Nephron progenitor cell (in vitro differentiated cells): ENCODE measurements at places on chromosomes 6 and 20.
A peak's percentile ranks its signal among the peaks of the same experiment; 100 is the strongest.

DNA sequence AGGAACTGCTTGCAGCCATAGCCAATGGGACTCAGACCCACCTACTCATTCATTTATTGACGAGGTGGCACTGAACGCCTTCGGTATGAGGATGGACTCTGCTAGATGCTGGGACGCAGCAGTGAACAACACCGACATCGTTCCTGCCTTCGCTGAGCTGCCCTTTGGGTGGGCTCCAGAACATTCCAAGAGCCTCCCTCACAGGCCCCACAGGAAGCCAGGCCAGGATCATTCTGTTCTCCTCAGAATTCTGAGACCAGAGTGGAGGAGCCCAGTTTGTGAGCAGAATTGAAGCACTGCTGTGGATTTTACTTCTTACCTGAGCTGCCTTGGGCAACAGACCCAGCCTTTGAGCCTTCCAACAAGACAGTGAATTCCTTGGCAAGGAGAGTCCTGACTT is 82.1 kb downstream of the KCNB1 start:
- DNase-seq, result no peak

DNA sequence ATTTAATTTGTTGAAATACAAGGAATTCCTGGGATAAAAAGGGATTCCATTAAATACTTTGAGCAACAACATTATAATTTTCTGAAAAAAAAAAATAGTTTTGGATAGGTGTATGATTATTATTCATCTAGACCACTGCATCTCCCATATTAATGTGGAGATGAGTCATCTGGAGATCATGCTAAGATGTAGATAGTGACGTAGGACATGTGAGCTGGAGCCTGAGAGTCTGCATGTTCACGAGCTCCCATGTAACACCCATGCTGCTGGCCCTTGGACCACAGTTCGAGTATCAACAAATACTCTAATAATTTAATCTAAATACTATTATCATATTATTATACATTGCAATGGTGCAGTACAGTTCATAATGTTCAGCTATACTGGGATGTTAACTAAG is 91.6 kb downstream of the EPM2A start:
- DNase-seq, result no peak

DNA sequence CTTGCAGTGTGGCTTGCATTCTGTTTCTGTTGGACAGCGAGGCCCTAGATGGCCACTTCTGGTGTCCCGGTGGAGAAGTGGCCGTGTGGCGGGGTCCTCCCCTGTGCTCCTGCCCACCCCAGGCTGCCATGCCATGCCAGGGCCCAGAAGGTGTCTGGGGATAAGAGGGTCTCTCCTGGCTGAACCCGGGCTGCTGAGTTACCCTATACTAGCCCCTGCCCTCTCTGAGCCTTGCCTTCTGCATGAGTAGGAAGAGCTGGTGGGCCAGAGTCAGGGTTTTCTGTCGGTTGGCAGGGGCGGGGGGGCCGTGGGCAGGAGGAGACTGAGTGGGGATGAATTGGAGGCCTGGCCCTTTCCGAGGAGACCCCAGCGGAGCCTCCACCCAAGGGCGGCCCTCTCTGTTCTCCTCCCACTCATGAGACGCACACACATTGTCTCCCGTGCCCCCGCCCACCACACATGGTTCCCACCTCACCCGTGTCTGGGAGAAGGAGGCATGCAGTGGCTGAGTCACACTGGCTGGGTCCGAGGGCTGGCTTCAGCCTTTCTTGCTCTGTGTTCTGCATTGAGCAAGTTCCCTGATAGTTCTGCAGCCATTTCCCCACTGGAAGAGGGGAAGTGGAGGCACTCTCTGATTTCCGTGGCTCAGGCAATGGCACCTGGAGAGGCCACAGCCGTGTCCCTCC is 24.6 kb downstream of the VSTM2L start:
- DNase-seq, result no peak

GRCh38 chr6:105821777-105822176 is 264.4 kb upstream of the PRDM1 start:
- no peak for DNase-seq

- no peak for DNase-seq
Observed at GRCh38 chr6:30612213-30612612, 4.8 kb downstream of the PPP1R10 start.

- no peak for DNase-seq
Observed at GRCh38 chr20:47124181-47124717, 229.6 kb downstream of the EYA2 start.

DNA sequence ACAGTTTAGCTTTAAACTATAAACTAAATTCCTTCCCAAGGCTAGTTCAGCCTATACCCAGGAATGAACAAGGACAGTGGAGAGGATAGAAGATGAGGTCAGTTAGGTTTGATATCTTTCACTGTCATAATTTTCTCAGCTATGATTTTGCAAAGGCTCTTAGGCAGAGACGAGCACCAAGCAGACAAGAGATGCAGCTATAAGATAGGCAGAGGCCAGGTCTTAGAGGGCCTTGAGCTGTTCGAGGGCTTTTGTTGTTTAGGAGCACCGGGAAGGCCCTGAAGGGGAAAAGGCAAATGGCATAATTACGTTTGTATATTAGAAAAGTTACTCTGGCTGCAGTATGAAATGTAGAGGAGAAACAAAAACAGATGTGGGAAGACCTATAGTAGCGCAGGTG is 59.8 kb downstream of the DOP1A start:
- no peak for DNase-seq

- DNase-seq, result no peak
Observed at GRCh38 chr6:119327810-119328209, 21.8 kb downstream of the MAN1A1 start.

DNA sequence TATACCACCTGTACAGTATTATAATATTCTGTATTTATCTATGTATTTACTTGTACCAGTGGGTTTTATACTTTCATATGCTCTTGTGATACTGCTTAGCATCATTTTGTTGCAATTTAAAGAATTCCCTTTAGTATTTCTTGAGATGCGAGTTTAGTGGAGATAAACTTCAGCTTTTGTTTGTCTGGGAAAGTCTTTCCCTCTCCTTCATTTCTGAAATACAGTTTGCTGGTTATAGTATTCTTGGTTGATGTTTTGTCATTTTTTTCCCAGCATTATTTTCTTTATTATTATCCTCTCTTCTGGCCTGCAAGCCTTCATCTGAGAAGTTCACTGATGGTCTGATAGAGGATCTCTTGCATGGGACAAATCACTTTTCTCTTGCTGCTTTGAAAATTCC is 136.6 kb upstream of the MCHR2 start:
- no peak for DNase-seq

DNA sequence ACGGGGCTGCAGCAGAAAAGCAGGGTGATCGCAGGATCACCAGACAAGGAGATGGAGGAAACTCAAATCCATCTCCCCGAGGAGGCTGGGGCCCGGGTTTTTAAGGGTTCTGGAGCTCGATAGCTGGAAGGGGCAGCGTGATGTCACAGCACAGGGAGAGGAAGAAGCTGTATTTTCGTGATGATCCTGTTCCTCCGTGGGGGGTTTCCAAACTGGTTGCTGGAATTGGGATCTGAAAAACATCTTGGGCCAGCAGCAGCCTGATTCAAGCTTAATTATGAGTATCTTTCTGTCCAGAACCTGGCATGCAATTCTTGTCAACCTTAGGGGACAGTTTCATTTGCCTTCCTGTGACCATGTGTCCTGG is 4.1 kb downstream of the CST7 start:
- no peak for DNase-seq

GRCh38 chr6:43972179-43972912 is 154.9 kb downstream of the MRPL14 start:
- DNase-seq, result no peak

DNA sequence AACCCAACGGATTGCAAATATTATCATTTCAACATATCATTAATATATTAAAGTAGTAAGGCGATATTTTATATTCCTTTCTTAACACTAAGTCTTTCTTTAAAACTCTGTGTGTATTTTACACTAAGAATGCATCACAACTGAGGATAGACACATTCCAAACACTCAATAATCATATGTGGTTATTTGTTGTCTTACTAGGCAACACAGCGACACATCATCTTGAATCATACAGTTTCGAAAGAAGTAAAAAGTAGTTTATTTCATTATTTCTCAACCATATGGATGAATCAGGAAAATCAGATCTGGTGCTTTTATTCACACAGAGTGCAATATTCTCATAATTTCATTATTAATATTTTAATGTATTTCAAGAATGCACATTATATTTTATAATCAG is 662.4 kb downstream of the EPHA7 start:
- DNase-seq, result no peak

DNA sequence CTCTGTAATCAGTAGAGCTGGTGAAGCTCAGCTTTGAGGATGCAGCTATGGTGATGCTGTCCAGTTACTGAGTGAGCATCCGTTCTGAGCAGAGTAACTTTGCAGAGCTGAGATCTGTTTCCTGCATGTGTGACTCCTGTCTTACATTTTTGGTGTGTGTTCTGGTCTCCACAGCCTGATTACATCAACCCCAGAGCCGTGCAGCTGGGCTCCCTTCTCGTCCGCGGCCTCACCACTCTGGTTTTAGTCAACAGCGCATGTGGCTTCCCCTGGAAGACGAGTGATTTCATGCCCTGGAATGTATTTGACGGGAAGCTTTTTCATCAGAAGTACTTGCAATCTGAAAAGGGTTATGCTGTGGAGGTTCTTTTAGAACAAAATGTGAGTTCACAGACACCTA is 81.6 kb downstream of the FAM120B start:
- DNase-seq, result no peak

DNA sequence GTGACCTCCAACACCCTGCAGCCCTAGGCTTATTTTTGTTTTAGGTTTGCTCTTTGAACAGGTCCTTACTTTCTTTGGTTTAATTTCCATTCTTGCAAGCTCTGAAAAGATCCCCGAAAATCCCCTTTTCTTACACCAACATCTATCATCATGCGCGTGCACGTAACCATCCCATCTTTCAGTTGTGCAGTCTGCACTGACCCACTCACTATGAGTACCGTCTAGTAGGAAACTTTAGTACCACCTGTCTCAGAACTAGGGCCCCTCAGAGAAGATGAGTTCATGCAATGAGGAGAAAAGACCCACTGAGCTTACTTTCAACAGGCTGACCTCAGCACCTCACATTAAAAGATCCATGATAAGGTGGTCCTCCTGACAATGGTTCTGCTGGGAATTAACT is 120.6 kb upstream of the AGPAT4 start:
- DNase-seq, result no peak

DNA sequence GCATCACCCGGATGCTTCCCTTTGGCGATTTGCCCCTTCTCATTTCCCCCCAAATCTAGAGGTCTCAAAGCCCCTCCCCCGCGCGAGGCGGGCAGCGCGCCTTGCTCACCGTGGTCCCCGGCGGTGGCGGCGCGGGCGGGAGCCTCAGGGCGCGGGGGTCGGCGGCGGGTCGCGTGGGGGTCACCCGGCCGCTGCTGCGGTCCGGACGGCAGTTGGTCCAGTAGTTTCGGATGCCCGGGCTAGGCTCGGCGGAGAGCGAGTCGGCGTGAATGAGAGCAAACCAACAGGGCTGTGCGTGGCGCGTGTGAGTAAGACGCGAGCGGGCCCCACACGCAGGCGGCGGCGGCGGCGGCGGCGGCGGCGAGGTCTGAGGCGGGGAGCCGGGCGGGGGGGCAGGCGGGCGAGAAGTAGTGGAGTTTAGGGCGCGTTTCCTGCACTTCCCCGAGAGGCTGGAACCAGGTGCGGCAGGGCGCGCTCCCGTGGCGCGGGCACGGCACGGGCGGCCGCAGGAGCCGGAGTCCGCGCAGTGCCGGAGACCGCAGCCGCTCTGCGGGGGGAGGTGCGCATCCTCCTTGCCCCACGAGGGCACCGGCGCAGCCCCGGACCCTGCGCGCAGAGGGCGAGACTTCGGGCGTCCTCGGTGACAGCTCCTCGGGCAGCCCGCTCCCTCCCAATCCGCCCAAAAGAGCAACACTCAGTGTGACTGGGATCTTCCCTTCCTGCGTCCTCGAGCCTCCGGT is 567 bp downstream of the HS3ST5 start:
- DNase-seq, result peak; percentile 64

DNA sequence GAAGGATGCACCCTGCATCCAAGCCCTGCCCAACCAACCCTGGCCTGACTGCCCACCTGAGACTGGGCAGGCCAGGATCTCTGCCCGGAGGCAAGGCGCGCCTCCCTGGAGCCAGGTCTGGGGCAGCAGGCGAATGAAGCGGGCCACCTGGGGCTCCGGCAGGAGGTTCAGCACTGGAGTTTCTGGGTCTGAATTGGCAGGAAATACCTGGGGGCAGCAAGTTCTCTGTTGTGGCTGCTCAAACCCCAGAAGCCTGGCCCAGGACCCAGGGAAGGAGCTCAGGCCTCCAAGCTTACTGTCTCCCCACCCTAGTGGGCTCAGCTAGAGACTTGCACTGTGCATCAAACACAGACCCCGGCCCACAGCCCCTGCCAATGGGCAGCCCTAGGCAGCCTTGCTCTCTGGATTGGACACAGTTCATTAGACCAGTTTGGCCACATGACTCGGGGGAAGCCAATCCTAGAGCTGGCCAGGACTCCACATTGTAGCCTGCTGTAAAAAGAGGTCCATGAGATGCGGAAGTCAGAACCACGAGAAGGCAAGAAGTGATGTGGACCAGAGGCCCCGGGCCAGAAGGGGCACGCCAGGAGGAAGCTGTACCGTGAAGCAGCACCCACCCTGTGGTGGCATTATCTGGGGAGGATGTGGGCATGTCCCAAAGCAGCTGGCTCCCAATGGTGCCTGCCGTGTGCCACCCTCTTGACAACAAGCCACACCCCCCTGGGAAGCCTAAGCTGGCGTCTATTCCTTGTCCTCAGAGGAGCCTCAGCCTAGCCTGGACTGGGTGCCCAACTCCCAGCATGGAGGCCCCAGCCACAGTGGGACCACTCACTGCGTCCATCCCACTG is 3.1 kb downstream of the CPXM1 start:
- no peak for DNase-seq
